ENCODE measurements at places on chromosomes 4 and X.

DNA sequence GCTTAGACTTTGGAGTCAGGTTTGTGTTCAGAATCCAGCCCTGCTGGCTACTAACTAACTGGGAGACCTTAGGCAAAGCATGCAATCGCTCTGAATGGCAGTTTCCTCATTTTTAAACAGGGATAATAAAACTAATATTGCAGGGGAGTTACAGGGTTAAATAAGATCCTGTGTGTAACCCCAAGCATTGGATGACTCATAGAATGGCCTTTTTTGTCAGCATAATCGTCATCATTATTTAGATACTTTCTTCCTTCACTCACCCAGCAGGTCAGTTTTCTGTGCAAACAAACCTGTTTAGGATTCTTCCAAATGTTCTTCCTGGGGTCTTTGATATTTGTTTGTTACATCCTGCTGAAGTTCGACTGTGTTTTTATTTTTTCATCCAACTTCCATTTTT lies 208.2 kb downstream of the EVC2 start:
- H3K27ac ChIP-seq = no peak overlapping the region
- H3K4me1 ChIP-seq = no peaks in the 10 kb centered on the region
- H3K36me3 ChIP-seq = no peaks in the 10 kb centered on the region
- no peaks in the 10 kb centered on the region for H3K27me3 ChIP-seq

GRCh38 chr4:148312956-148313490 lies 129.2 kb downstream of the NR3C2 start:
- no peak overlapping the region for H3K4me3 ChIP-seq
- H3K27ac ChIP-seq = no peak overlapping the region
- no peak for DNase-seq
- H3K36me3 ChIP-seq = no peaks in the 10 kb centered on the region
- H3K4me1 ChIP-seq = peaks cover 2% of the 10 kb centered on the region
- no peaks in the 10 kb centered on the region for H3K27me3 ChIP-seq

DNA sequence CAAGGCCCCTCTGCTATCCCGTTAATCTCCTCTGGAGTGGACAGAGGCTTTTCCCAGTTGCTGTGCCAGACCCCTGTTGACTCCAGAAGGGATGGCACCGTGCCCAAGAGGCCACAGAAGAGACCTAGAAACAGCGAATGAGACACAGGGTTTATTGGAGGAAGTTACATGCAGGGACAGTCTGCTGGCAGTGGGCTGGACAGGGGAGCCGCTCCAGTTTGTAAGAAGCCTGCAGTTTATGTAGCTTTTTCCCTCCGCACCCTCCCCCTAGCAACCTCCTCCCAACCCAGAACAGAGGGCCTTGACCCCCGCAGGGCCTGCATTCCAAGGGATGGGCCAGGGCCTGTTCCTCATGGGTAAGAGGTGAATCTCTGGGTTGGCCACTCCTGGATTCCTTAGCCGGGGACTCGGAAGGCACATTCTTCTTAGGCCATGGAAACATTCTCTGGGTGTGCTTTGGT lies 216.8 kb upstream of the PSAPL1 start:
- peaks cover 11% of the 10 kb centered on the region for H3K27me3 ChIP-seq
- no peak for DNase-seq
- peaks cover 31% of the 10 kb centered on the region for H3K4me1 ChIP-seq

GRCh38 chr4:37661772-37662171 lies 24.4 kb downstream of the RELL1 start:
- H3K27ac ChIP-seq = no peak overlapping the region
- H3K4me3 ChIP-seq = no peak overlapping the region
- H3K36me3 ChIP-seq = peaks cover 43% of the 10 kb centered on the region
- DNase-seq = no peak
- no peaks in the 10 kb centered on the region for H3K27me3 ChIP-seq
- peaks cover 45% of the 10 kb centered on the region for H3K4me1 ChIP-seq

DNA sequence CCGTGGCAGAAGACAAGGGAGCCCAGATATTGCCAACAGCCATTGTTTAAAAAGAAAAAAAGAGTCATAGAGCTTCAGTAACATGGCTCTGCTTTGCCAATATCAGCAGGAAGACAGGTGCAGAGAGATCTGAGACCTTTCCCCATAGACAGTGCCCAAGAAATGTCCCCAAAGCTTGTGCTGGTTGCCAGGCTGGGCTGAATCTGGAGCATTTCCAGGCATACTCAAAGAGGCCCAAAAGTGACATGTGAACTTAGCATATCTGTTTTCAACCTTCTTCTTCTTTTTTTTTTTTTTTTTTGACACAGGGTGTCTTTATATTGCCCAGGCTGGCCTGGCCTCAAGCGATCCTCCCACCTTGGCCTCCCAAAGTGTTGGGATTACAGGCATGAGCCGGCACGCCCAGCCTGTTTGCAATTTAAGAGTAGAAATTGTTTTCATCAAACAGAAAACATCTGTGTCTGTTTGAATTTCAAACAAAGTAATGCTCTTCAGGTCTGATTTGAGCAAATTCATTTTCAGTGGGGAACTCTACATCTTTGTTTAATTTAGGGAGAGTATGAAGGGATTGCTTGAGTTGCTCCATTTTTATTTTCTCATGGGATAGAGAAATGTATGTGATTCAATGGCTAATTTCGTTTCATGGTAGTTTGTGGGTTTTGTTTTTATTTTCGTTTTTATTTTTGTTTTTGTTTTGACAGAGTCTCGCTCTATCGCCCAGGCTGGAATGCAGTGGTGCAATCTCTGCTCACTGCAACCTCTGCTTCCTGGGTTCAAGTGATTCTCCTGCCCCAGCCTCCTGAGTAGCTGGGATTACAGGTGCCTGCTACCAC lies 56.6 kb upstream of the RBM47 start:
- H3K36me3 ChIP-seq = peaks cover 6% of the 10 kb centered on the region
- no peak overlapping the region for H3K27ac ChIP-seq
- H3K4me1 ChIP-seq = peaks cover 10% of the 10 kb centered on the region
- H3K4me3 ChIP-seq = no peak overlapping the region
- DNase-seq = no peak
